ENCODE measurements at places on chromosomes 7 and 10.

DNA sequence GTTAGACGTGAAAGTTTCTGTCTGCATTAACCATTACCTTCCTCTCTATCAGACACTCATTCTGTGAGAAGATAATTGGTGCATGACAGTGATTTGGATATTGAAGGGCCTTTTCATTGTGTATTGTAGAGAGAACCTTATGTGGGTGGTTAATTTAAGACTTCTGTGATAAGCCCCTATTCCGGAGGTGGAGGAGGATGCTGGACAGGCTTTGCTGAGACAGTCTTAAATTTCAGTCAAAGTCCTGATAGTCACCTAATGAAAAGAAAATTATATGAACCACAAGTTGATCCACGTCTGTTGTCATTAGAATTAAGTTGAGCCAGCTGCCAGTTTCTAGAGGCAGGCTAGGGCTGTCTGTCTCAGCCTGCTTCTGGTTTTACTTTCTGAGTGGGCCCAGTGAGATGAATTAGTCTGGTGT lies 62.9 kb downstream of the CELF2 start:
- DNase-seq: no peak

GRCh38 chr10:99661377-99661763 lies 2.1 kb downstream of the ENTPD7 start:
- no peak for DNase-seq

- DNase-seq: no peak
Observed at GRCh38 chr7:27777662-27778061, 37.7 kb downstream of the TAX1BP1 start.

GRCh38 chr10:48237259-48238250 lies 36.9 kb downstream of the FRMPD2 start:
- no peak for DNase-seq

DNA sequence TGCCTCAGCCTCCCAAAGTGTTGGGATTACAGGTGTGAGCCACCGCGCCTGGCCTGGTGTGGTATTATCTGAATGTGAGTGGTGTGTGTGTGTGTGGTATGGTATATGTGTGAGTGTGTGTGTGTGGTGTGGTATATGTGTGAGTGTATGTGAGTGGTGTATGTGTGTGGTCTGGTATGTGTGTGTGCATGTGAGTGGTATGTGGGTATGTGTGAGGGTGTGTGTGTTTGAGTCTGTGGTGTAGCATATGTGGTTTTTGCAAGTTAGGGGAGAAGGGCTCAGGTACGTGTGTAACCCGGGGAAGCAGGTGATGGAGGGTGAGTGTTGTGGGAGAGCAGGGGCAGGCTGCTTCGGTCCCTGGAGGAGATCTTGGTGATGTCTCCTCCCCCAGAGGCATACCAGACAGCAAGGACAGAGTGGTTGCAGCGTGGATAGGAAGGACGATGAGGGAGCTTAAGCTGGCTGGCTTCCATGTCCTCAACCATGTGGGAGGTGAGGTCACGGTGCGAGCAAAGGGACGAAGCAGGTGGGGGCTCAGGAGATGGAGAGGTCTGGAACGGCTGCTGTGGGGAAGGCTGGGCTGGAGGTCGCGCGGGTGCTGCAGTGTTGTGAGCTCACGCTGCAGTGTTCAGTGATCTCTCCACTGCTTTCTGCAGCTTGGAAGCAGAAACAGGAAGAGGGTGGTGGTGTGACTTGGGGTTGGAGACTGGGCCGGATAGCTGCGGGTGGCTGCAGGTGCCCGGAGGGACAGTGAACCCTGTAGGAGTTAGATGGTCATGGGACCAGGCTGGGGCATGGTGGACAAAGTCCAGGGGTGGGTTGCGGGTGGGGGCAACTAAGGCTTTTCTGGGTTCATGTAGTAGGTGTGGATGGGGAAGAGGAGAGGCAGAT lies 5.0 kb downstream of the ZYX start:
- no peak for DNase-seq

All from Ammon's horn (tissue), 1 donor.